Stimulated activated CD8-positive, alpha-beta memory T cell treated with anti-CD3 and anti-CD28 coated beads, Interleukin-4, amount 100 ng/mL, for 1 hour (primary cell): ENCODE measurements at places on chromosomes 4 and X.

DNA sequence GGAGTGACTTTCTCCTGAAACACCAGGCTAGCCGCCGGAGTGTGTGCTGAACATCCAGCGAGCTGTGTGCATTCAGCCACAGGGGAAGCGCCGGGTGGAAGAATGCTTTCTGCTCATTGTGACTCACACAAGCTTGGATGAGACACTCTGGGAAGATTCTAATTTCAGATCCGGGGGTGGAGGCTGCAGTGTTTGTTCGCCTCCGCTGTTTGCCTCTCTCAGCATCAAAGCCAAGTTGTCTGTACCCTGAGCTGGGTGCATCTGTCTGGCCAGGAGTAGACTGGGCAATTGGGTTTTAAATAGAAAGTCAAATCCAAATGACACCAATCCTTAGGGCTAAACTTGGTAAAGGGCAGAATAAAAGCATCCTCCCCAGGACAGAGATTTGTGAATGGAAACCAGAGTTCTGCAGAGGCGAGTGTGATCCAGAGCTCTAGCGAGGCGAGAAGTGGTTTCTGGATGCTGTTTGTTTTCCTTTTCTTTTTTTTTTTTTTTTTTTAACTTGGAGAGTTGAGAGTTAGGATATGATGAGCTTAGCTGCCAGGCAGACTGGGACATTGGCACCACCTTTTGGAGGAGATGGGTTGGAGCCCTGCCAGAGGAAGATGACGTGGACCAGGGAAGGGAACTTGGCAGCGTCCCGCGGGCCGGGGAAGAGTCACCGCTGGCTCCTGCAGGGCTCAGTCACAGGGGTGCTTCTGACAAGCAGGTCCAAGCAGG lies 196.0 kb upstream of the PSAPL1 start:
- DNase-seq = no peak

- no peak for DNase-seq
Observed at GRCh38 chr4:24067367-24068193, 177.7 kb upstream of the PPARGC1A start.

GRCh38 chrX:108059801-108060200 lies 14.9 kb downstream of the VSIG1 start:
- no peak for DNase-seq

DNA sequence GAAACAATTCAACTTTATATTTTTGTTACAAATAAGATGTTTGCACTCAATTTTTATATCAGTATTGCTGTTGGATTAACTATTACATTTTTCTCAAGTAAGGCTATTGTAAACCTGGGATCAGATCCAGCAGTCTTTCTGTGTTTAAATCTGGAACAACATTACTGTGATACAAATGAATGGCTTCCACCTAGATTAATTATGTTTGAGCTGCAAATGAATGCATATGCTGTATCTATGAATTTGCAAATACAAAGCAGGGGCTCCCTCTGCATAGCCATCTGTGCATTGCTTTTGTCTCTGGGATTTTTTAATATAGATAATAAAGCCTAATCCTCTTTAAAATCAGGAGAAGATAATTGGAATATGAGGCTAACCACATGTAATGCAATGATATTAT lies 69.8 kb upstream of the NEIL3 start:
- DNase-seq = no peak

DNA sequence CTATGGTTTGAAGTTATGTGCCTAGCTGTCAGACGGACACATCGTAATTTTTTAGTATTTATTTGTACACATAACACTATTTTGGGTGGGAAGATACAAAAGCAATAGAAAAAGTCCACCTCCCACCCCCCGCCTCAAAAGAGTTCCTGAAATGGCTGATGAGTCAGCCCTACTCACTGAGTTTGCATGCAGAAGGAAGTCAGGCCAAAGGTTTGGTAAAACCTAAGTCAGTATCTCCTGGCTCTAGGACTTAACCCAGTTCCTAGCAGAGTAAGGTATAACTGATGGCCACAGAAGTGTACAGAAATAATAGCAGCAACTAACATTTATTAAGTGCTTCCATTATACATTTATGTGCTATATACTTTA lies 2.9 kb upstream of the KLHL2 start:
- no peak for DNase-seq

DNA sequence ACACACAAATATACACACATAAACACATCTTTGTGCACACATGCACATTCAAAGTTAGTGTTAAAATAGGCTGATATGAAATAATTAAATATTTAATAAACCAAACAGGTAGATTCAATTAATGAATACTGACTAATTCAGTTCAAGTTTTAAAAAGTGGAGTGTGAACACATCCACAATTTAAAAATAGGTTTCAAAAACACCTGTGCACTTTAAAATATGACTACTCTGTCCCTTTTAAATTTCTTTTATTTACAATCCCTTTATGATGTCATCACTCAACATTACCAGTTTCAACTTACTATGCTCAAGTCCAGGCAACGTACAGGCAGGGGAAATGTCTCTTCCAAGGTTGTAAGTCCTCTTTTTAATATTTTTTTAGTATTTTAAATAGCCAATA lies at the start of gene CYLC1:
TSS of gene CYLC1 (plus strand) at position 301 of the 400 bp plus-strand sequence. CDS start at position 338, 37 bp downstream.
- no peak for DNase-seq

- no peak for DNase-seq
Observed at GRCh38 chrX:124217304-124218251, 114.9 kb upstream of the TEX13D start.

GRCh38 chr4:40283968-40284367 lies 51.2 kb upstream of the CHRNA9 start:
- DNase-seq = peak; percentile 59

DNA sequence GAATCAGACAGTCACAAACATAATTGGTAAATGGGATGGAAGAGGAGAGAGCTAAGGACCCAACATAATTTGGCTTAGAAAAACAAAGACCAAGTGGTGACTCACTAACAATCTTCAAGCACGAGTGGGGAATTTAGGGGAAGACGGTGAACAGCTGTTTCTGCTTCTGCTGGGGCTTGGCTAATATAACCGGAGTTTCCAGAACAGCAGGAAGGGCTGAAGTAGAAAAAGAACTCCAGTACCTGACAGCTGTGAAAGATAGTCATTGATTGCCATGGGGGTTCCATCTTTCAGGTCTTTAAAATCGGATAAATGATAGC lies 290.9 kb upstream of the LDB2 start:
- no peak for DNase-seq

- DNase-seq = no peak
Observed at GRCh38 chr4:161564230-161564834, 599.5 kb downstream of the FSTL5 start.

DNA sequence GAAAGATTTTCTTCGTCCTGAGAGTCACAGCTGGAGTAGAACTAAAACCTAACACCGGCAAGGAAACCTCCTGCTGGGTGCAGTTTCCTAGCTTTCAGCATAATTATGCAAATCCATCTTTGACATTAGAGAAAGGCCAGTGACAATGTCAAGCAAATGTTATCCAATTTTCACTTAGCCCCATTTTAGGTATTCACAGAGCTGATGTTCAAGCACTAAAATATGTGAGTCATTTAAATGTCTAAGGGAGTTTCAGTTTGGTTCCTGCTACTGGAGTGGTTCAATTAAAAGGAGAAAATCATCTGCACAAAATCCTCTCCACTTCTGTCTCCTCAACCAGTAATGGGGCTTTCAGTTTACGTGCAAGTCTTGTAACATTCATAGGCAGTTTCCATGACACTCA lies 37.1 kb upstream of the AMOT start:
- no peak for DNase-seq

DNA sequence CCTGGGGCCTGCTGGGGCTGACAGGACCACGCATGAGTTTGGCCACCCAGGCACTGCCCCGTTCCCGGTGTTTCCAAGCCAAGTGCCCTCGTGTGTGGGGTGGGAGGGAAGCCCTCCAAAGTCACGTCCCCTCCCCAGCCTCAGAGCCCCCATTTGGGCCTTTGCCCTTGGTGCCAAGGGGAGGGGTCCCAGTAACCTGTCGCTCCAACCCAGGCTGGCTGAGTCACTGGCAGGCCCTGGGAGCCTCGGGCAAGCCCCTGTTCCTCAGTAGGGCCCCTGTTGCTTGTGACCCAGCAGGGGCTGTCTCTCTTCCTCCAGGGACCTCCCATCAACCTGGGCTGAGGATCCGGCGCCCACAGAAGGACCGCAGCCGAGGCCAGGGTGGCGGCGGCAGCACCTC lies 10.7 kb upstream of the HAUS7 start:
- no peak for DNase-seq

DNA sequence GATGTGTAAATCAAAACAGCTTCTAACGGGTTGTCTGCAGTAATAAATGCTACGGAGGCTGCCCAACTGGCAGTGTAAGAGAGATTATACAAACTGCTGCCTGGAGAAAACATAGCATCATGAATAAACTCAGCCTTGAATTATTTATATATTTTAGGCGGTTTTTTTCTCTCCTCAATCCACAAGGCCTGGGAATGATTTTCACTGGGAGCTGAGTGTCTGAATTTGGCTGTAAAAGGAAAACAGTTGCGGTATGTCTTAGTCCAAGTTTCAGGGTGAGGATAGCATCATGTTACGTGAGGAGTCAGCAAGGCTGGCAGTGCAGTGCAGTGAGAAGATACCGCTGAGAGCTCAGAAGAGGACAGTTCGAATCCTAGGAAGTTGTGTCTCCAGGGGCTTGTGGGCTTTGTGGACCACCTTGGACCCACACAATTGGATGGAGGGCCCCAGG lies 291.5 kb upstream of the BOD1L1 start:
- no peak for DNase-seq

- no peak for DNase-seq
Observed at GRCh38 chr4:158758142-158758541, 10.7 kb upstream of the FNIP2 start.

GRCh38 chr4:56649445-56650261 lies 31.4 kb downstream of the HOPX start:
- DNase-seq = no peak

DNA sequence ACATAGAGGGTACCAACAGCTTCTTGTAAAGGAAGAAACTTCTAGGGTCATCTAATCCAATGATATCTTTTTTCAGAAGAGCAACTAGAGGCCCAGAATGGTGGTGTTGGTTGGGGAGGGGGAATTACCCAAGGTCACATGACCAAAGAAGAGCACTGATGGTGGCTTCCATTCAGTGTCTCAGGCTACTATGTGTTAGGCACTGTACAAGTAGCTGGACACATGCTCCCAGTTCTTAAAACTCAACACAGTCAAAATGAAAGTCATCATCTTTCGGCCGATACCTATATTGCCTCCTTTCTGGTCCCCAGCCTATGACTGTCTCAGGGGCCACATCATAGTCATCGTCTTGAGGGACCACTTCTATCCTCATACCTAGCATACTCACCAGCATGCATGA lies 88.1 kb downstream of the ARHGAP6 start:
- no peak for DNase-seq

DNA sequence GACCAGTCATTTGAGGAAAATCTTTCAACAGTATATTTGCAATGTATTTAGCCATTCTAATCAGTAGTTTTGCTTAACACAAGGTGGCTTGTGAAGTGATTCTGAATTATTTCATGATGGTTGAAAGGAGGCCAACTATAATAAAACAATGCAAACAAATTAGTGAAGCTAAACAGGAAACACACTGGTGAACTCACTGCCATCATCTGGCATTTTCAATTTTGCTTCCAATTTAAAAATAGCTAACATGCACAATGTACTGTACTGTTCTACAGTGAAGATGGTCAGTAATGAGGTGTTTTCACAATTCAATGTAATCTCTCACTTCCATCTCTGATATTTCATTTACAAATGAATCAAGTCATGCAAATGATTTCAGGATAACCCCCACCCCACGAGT lies 31.1 kb downstream of the PGRMC2 start:
- no peak for DNase-seq

DNA sequence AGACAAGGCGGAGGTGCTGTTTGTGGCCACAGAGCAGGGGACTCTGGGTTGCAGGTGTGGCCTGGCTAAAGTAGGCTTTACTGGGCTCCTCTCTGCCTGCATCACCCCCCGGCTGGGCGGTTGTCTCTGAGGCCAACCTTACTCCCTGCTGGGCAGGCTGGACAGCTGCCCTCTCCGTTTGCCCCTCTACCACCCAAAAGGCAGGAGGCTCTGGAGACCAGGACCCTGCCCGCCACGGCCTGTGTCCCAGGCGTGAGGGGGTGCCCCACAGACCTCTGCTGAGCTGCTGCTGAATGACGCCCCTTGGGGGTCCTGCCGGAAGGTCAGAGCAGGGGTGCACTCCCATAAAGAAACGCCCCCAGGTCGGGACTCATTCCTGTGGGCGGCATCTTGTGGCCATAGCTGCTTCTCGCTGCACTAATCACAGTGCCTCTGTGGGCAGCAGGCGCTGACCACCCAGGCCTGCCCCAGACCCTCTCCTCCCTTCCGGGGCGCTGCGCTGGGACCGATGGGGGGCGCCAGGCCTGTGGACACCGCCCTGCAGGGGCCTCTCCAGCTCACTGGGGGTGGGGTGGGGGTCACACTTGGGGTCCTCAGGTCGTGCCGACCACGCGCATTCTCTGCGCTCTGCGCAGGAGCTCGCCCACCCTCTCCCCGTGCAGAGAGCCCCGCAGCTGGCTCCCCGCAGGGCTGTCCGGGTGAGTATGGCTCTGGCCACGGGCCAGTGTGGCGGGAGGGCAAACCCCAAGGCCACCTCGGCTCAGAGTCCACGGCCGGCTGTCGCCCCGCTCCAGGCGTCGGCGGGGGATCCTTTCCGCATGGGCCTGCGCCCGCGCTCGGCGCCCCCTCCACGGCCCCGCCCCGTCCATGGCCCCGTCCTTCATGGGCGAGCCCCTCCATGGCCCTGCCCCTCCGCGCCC lies 920 bp downstream of the HTT-AS start:
- DNase-seq = no peak

- DNase-seq = no peak
Observed at GRCh38 chr4:18675586-18676525, 654.3 kb upstream of the LCORL start.

GRCh38 chr4:18961266-18961665 lies 939.7 kb upstream of the LCORL start:
- DNase-seq = no peak

- DNase-seq = no peak
Observed at GRCh38 chrX:132740316-132741123, 217.9 kb downstream of the HS6ST2 start.

DNA sequence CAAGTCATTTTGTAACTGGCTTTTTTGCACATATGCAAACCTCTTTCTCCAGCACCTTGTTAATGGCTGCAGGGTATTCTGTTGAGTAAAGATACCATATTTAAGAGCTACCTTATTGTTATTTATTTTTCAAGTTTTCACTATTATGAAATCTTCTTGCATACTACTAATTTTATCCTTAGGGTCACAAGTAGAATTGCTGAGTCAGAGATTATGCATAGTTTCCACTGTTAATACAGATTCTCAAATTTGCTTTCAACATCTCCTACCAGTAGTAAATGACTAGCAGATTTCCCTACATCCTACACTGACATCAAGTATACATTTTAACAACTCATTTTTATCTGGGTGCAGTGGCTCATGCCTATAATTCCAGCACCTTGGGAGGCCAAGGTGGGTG lies 112.6 kb downstream of the RELL1 start:
- DNase-seq = no peak
